Stimulated activated CD8-positive, alpha-beta memory T cell treated with anti-CD3 and anti-CD28 coated beads, Interleukin-15, amount 100 ng/mL, for 4 hours (primary cell): ENCODE measurements at places on chromosomes 3 and 15.

DNA sequence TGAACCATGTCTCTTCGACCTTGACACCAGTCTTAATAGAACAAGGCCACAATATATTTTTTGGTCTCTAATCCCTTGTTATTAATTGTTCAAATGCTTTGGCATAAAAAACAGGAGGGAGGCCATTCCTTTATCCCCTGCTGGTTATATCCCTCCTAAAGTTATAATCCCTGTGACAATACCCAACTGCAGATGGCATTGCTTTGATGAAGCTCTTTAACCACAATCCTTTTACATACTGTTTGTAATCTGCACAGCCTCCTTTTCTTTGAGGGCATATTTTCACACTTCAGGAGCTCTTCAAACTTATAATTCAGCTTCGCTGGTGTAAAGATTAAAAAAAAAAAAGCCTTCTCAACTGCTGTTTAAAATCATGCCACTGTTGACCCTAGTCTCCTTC is 919.0 kb downstream of the EPHA3 start:
- no peak for DNase-seq

DNA sequence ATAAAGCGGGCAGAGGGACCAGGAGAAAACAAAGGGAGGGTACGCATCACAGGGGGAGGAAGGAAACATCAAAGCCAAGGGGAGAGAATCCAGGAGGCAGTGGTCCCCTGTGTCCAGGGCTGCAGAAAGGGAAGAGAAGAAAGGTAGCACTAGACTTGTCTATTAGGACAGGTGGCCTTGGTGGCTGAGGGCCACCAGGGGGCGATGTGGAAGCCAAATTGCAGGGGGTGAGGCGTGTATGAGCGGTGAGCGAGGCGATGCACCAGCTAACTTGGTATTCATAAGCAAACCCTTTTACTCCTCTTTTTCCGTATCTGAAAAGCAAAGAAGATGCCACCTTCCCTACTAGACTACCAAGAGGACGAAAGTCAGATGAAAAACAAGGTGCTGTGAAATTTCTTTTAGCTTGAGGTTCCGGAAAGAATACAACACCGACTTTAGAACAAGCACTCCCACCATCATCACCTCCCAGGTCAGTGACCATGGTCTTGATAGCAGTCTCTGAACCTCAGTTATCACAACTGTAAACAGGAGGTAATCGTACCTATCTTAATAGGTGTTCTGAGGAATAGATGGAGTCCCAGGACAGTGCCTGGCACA is 654.4 kb upstream of the ADAMTS9 start:
- DNase-seq = no peak

- DNase-seq = no peak
Observed at GRCh38 chr3:4313606-4314293, 10.6 kb downstream of the SETMAR start.

DNA sequence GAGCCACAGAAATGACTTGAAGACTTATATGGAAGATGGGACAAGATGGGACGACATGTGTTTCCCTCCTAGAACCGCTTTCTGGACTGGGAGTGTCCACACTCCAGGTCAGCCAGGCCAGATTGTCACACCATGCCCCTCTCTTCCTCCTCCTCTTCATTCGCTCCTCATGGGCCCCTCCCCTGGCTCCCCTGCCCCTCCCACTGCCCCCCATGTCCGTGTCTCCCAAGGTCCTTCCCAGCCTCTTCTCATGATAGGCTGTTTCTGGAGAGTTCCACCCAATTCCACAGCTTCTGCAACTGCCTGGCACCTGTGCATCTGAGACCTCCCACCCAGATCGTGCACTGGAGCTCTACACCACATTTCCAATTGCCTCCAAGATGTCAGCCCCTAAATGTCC is 6.6 kb downstream of the MYO5C start:
- DNase-seq = no peak

DNA sequence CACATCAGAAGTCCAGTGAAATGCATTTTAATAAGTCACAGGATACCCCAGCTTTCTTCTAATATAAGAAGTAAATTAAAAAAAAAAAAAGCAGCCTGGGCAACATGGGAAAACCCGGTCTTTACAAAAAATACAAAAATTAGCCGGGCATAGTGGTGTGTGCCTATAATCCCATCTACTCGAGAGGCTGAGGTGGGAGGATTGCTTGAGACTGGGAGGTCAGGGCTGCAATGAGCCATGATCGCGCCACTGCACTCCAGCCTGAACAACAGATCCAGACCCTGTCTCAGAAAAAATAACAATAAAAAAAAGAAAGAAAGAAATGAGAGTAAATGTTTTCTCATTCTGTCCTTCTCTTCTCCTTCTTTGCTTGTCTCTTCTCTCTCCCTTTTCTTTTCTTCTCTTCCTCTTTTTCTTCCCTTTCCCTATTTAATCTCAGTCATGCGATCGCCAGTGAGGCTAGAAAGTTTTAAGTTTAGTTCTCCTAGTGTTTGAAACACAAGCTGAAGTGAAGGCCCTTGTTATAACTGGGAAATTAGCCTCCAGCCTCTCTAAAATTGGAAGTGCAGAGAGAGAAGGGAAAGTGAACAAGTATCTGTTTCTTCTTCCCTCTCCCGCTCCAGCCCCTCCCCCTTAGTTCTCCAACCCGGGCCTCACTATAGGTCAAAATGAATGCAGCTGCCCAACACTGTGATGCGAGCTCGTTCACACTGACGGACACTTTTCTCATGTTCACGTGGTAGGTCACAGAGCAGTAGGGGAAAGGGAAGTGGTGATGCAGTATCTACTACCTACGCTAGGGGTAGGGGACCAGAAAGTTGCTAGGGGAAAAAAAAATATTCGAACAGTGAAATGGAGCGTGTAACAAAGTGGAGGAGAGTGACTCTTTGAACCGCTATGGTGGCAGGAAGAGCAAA is 23.5 kb upstream of the TSC22D2 start:
- no peak for DNase-seq

DNA sequence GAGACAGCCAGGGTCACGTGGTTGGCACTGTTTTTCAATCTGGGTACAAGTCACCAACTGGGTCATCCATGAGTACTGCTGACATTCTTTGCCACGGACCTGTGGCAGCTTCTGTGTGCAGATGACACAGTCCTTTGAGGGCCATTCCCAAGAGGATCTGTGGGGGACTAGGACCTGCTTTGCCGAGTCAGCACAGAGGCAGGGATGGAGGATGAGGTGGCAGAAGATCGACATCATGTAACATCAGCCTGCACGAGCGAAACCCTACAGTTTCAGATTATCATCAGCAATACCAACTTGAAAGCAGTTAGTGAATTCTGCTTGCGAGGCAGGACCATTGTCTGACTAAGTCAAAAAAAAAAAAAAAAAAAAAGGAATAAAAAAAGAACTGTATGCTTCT is 227.7 kb downstream of the FOXP1 start:
- no peak for DNase-seq

DNA sequence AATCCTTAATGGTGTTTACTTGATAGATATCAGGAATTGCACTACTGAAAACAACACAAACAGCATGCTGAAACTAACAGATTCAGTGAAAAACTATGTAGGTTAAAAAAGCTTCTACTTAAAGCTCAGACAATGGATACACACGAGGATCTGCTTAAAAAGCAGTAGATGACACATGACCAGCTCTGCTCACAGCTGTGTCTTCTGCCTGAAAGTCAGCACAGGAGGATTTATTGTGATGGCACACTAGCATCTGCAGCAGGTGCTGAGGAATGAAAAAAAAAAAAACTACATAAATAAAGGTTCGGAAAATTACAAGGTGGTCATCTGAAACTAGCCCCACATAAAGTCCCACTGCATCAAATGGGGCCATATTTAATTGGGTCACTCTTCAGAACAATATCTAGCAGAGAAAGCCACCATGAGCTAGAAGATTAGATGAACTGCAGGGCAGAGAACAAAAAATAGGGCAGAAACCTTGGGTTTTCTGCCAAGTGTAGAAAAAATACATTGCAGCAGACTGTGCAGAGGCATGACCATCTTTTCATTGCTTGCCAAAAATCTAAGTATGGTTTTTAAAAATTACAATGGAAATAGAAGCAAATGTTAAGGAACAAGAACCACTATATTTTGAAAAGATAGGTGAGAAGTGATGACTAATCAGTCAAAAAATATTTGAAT is 13.2 kb upstream of the GOLM2 start:
- no peak for DNase-seq

- DNase-seq = no peak
Observed at GRCh38 chr3:16908016-16908807, 23.5 kb downstream of the PLCL2 start.

- DNase-seq = no peak
Observed at GRCh38 chr3:72439321-72440183, 408.7 kb downstream of the SHQ1 start.

GRCh38 chr3:188649521-188649920 is 495.6 kb downstream of the LPP start:
- no peak for DNase-seq

- DNase-seq = no peak
Observed at GRCh38 chr3:38455639-38456430, 2.1 kb downstream of the ACVR2B start.

DNA sequence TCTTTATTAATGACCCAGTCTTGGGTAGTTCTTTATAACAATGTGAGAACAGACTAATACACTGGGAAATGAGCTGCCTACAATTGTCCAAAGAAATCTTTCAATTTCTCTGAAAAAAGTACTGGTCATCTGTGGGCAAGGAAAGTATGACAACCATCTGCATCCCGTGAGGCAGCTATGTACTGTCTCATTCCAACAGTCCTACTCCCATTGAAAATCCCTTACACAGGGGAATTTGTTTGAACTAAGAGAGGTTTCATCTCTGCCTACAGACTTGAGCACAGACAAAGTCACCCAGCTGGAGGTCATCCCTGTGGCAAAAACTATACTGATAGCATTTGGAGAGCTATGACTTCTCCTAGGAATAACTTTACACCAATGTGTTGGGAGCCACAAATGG is 27.1 kb downstream of the SHC4 start:
- DNase-seq = no peak

GRCh38 chr15:72047020-72047419 is 70.9 kb downstream of the MYO9A start:
- no peak for DNase-seq

DNA sequence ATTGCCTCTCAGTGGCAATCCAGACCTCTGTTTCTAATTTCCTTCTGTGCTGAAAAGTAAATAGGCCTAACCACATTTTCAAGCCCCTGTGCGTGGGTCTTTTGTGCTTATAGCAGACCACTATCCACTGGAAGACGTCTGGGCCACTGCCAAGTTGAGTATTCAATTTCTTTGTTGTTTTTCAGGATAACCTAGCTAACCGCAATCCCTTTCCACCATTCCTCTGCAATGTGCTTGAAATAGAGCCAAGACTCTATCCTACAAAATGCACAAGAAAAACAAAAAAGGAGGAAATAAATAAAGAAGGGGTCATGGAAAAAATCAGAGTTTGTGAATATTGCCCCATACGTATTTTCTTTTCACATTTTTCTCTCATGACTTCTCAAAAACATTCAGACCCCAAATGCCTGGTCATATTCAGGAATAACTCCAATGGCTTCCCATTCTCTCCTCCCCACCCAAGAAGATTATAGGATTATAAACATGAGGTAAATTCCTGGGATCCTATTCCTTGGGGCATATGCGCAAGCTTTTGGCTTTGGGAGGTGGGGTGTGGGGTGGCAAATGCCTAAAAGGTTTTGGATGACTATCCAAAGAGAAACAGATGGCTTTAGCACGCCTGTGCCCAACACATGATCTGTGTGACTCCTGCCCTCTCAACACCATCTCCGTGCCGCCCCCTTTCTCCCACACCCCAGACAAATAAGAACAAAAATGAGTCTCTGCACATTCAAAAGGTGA is 217.9 kb upstream of the THBS1 start:
- no peak for DNase-seq

GRCh38 chr3:127746400-127747057 is 73.8 kb downstream of the ABTB1 start:
- DNase-seq = no peak

- no peak for DNase-seq
Observed at GRCh38 chr15:66997212-66997611, 68.2 kb upstream of the SMAD3 start.

DNA sequence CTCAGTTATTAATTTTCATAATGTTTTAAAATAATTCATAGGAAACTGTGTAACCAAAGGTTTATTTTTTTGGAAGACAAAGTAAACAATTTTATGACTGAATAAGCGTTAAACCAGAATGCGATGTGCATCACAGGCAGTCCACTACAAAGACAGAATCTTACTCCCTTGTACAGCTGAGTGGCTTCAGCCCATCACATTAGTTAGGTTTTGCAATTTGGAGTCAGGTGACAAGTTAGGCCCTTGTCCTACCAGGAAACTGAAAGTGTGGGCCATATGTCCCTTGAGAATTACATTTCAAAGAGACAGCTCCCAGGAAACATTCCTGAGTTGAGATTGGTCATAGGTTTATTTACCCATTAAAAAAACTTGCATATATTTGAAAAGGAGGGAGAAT is 156.3 kb downstream of the MEX3B start:
- no peak for DNase-seq

DNA sequence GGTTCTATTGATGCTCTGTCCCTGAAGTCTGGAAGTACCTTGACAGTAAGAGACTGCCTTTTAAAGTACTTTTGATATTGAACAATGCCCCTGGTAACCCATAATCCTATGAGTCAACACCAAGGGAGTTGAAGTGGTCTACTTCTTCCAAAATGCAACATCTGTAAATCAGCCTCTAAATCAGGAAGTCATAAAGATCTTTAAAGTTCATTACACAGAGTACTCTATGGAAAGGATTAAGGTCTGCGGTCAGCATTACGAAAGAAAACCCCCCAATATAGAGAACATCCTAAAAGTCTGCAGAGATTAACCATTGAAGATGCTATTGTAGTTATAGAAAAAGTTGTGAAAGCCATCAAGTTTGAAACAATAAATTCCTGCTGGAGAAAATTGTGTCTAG is 52.7 kb upstream of the CMC1 start:
- DNase-seq = no peak

DNA sequence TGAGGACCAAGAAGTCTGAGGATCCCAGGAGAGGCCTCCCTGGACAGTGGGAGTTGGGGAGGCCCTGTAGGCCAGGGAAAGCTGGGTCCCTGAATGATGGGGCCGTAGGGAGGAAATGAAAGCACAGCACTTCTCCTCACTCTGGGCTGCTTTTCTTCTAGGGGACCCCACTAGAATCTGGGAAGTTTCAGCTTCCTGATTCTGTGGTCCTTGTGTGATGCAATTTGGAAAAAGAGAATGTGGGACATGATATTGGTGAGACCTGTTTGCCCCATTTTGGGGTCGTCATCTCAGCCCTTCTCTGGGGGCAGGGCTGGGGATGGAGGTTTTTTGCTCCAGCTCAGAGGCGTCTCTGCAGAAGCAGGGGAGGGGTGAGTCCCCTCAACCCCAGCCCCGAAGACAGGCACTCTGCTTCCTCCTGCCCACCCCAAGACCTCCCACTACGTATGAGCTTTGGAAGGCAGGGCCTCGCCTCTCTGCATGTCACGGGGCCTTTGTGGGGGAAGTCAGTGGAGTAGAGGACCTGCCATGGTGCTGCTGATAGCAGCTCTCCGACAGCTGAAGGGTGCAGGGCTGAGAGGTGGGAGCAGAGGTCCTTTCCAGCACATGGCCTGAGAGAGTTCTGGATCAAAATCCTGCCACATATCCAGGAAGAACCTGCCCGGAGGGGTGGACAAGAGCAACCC is 1.5 kb upstream of the SNX22 start:
- no peak for DNase-seq

- no peak for DNase-seq
Observed at GRCh38 chr3:162799910-162800309, 1303.3 kb downstream of the OTOL1 start.
